ENCODE measurements at places on chromosomes 5 and 9.

- DNase-seq, result no peak
Measured at GRCh38 chr9:95796029-95796428, 79.5 kb upstream of the ERCC6L2 start.

- DNase-seq, result no peak
Measured at GRCh38 chr9:129777769-129778130, 24.9 kb upstream of the PTGES start.

GRCh38 chr9:70816316-70816715 is 305.1 kb downstream of the TRPM3 start:
- no peak for DNase-seq

- peak; percentile 60 for DNase-seq
Measured at GRCh38 chr9:35616681-35617459, 1.3 kb downstream of the CD72 start.

DNA sequence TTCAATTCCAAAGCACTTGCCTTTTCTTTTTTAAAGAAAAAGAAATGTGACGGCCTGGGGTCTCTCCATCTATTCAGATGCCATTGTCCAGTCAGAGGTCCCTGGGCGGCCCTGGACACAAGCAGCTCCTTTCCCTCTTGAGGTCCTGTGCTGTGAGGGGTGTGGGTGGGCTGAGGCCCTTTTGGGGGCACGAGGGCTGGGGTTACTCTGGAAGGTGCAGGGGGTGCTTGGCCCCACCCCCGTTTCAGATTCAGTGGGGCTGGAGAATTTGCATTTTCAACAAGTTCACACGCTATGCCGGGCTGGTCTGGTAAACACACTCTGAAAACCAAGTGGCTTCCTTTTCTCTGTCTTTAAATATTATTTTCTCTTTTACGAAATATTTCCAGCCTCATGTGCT is 91.4 kb upstream of the PHYKPL start:
- no peak for DNase-seq

DNA sequence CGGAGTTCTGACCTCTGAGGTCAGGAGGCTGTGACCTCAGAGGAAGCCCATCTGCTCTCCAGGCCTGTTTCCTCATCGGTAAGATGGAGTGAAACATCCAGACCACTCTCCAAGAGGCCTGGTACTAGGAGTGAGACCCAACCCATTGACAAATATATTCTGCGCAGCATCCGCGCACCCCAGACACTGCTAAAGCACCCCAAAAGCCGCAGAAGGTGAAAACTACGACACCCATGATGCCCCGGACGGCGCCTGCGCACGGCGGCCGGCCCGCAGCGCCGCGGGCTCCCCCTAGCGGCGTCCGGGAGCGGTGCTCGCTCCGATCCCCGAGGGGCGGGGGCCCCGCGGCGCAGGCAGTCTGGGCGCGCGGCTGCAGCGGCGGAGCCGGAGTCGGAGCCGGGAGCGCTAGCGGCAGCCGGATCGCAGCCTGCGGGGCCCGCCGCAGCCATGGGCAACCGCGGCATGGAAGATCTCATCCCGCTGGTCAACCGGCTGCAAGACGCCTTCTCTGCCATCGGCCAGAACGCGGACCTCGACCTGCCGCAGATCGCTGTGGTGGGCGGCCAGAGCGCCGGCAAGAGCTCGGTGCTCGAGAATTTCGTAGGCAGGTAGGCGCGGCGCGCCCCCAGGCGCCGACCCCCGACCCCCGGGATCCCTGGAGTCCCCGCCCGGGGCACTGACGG is at the start of gene DNM1:
TSS of gene DNM1 (plus strand) at position 356 of the 683 bp plus-strand sequence. CDS start at position 448, 92 bp downstream.
- DNase-seq, result peak; percentile 70

- DNase-seq, result peak; percentile 77
Measured at GRCh38 chr5:141326088-141326854, 4.0 kb upstream of the PCDHGA1 start.

DNA sequence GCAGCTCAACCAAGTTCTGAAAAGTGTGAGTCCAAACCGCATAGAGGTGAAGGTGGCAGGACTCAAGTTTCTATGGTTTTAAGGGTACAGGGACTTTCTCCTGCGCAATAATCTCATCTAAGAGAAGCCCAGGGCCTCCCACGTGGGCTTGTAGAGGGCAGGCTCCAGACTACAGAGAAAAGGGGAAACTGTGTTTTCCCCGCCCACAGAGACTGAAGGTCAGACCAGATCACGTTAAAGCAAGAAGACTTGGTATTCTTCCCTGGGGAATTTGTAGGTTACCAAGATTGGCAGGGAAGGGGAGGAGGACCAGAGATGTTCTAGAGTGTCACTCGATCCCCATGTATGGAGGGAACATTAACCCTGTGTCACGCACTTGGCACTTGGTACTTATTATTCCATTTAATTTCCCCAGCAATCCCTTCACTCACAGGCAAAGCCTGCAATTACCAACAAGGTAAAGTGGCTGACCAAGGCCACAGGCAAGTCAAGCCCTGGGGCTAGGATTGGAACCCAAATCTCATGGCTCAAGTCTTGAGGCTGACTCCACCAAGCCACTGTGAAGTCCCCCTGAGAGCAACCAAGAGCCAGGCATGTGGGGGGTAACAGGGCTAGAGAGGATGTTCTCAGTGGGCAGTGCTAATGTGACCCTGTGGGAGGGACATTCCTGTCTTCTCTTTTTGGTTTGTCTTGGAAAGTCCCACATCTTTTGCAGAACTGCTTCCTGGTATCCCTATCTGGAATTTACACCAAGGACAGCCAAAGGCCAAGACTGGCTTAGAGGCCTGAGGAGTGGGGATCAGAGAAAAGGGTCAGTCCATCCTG is 18.3 kb upstream of the NEK6 start:
- DNase-seq, result no peak

- DNase-seq, result no peak
Measured at GRCh38 chr9:92257327-92257726, 36.2 kb downstream of the IARS1 start.

- no peak for DNase-seq
Measured at GRCh38 chr5:143470120-143470519, 66.6 kb upstream of the NR3C1 start.

GRCh38 chr5:113344973-113345940 is 89.5 kb downstream of the TSSK1B start:
- DNase-seq, result peak; percentile 18

GRCh38 chr9:75120686-75121085 is 32.4 kb downstream of the OSTF1 start:
- no peak for DNase-seq

DNA sequence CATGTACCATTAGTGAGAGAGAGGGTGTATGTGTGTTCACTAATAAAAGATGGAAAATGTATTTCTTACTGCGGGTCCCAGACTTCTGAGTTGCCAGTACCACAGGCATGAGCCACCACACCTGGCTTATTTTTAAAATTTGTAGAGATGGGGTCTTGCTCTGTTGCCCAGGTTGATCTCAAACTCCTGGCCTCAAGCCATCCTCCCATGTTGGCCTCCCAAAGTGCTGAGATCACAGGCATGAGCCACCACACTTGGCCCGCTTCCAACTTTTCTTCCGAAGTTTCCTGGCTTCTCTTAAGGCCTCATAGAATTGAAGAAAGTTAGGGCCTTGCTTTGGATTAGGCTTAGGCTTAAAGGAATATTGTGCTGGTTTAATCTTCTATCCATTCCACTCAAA is 40.4 kb upstream of the F2RL2 start:
- no peak for DNase-seq

DNA sequence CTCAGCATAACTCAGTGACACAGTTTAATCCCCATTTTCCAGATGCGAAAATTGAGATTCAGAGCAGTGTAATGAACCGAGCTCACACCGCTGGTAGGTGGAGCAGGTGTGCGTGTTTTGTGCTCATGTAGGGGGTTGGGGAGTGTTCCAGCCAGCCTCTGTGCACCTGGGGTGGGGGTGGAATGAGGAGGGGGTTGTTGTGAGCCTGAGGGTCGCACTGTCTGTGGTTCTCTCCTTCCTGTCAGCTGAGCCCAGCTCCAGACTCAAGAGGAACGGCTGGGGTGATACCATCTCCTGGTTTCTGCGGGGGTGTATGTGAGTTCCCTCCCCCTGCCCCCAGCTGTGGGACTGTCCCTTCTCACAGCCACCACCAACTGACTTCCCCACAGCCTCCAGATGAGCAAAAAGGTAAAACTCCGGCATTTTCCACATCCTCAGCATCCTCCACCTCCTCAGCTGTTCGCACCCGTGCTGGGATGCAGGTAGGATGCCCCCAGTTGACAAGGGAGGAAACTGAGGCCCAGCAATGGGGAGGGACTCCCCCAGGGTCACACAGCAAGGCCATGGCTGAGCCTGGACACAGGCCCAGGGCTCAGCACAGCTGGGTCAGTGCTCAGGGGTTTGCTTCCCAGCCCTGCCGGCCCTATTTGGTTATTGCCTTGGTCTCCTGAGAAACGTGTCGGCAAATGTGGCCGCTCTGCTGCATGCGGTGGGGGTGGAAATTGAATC is 2.1 kb downstream of the SH2D3C start:
- no peak for DNase-seq

- no peak for DNase-seq
Measured at GRCh38 chr5:83362526-83362925, 109.0 kb upstream of the VCAN start.

DNA sequence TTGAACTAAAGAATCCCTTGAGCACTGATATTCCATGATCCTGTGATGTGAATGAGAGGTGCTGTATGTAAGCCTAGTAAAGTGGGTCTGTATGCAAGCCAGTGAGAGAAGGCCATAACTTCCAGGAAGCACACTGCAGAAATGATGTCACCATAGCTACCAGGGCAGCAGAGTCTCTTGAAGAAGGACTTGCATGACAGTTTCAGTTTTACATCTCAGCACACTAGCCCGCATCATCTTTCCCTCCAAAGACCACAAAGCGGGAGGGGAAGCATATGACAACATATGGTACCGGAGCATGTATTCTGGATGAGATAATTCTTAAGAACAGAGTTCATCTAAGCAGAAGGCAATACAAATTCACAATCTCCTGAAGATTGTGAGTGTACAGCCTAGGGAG is 37.6 kb upstream of the MAST4 start:
- DNase-seq, result no peak

GRCh38 chr9:91061506-91061905 is 259.9 kb downstream of the SYK start:
- no peak for DNase-seq

DNA sequence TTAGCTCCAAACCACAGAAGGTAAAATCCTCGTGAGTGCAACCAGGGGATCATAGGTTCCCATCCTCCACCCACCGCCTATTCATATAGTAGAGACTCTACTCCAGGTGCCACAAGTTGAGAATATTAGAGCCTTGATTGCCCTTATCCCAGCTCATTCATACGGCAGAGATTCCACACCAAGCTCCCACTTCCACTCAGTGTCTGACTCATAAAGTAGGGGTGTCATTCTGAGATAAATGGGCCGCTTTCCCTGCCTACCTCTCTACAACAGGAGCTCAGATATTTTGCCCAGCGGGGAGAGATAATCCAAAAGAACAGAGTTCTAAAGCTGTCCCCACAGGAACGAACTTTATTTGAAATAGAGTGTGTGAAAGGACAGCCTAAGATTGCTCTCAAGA is 9.4 kb downstream of the SLC22A4 start:
- DNase-seq, result no peak

DNA sequence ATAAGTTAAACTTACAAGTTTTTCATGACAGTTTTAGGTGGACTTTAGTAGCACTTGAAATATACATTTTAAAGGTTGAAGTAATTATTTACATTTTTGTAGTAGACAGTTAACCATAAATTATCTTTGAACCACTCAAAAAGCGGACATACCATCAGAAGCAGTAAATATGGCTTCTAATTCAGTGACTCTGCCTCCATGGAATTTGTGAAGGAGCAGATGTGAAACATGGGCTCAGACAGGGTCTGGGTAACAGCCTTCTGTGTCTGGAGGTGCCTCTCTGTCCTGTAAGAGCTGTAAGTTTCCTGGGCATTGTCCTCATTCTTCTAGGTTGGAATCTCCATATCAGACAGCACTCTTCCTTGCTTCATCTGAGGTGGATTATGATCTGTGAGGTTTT is 12.4 kb downstream of the RLN2 start:
- peak; percentile 66 for DNase-seq

- DNase-seq, result peak; percentile 46
Measured at GRCh38 chr5:53425687-53426511, 54.5 kb upstream of the FST start.

DNA sequence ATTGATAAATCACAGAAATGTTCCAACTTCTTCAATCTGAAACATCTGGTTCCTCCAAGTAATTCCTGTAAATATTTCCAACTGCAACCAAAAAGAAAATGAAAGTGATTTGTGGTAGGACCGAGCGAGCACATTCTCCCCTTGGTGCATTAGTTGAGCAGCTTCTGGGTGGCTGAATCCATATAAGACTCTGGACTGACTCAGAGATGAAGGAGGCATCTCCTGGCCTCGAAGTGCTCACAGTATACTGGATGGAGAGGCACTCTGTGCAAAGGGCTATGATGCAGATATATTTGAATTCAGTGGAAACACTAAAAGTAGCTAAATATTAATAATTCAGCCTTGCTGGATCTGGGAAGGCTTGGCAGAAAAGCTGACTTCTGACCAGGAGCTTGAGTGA is 265.0 kb downstream of the MARCHF11 start:
- peak; percentile 12 for DNase-seq

GRCh38 chr5:133831491-133832224 is 136.8 kb downstream of the C5orf15 start:
- peak; percentile 80 for DNase-seq

DNA sequence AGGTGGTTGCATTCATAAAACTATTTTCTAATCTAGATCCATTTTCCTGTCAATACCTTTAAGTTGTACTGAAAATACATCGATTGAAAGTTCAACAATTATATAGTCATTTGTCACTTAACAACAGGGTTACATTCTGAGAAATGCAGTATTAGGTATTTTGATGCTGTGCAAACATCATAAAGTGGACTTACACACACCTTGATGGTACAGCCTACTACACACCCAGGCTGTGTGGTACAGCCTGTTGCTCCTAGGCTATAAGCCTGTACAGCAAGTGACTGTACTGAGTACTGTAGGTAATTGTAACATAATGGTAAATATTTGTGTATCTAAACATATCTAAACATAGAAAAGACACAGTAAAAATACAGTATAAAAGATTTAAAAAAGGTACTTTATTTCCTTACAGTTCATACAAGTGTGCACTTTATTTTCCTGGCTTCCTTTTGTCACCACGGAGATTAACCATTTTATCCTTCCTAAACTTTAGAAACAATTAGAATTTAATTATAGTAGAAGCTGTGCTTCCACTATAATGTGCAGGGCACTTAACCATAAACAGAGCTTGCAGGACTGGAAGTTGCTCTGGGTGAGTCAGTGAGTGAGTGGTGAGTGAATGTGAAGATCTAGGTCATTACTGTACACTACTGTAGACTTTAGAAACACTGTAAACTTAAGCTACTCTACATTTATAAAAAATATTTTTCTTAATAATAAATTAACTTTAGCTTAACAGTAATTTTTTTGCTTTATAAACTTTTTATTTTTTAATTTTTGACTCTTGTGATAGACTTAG is 42.9 kb upstream of the MEF2C start:
- no peak for DNase-seq

DNA sequence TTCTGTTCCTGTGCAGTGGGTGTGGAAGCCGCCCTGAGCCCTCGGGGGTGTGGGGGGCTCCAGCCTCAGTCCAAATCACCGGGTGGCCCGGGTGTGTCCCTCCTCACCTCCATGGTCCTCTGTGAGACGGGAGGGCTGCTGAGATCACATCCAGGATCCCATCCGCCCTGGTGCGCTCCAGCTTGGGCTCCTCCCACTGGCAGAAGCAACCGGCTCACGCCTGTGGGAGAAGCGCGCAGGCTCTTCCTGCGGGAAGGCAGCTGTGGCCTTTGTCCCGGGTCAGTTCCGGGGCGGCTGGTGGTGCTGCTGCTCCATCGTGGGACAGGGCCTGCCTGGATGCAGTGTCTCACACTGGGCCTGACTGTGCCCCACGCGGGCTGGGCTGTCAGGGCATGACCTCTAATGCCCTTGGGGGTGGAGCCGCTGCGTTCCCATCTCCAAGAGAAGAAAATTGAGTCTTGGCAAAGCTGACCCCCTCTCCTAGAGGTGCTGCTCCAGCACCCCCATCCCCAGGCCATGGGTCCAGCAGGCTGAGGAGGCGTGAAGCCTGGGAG is 18.5 kb downstream of the OLFM1 start:
- no peak for DNase-seq

All from EL (cell line).